Dermis microvascular lymphatic vessel endothelial cell (primary cell): ENCODE measurements at places on chromosomes 12 and 14. TPM values are rescaled to one million over a fixed set of nuclear protein-coding genes. Genes with fewer than 3 reads are reported as not detected.

The RAD9B gene
- 0.25 and 0.26 TPM in 2 replicates for total RNA-seq

The MGAT2 gene
- 58.2 and 59.5 TPM in 2 replicates for total RNA-seq

The PLCZ1 gene
- total RNA-seq: not detected in 2 replicates

The KRT85 gene
- not detected in 2 replicates for total RNA-seq

The SETD1B gene
- 1.3 and 3.3 TPM in 2 replicates for total RNA-seq

The OAS1 gene
- 29.0 and 33.4 TPM in 2 replicates for total RNA-seq

The PA2G4 gene
- 91.8 and 130 TPM in 2 replicates for total RNA-seq

The JPH4 gene
- under 0.01 and 0.13 TPM in 2 replicates for total RNA-seq

The SLC17A8 gene
- total RNA-seq: not detected in 2 replicates

The GALC gene
- total RNA-seq: 9.8 and 22.4 TPM in 2 replicates

The ARHGAP9 gene
- 0.13 TPM in 1 of 2 replicates, not detected in the other for total RNA-seq

The SLC41A2 gene
- total RNA-seq: 5.7 and 6.2 TPM in 2 replicates

The SLC10A1 gene
- not detected in 2 replicates for total RNA-seq

The DHRS2 gene
- 1.7 and 2.0 TPM in 2 replicates for total RNA-seq

The ZNF385A gene
- 0.26 and 0.89 TPM in 2 replicates for total RNA-seq

The SDR9C7 gene
- not detected in 2 replicates for total RNA-seq

The NKX2-1 gene
- total RNA-seq: not detected in 2 replicates

The IFNG gene
- total RNA-seq: not detected in 2 replicates

The ZNF891 gene
- 0.51 TPM in 2 replicates for total RNA-seq

The FAM186B gene
- 0.13 TPM in 2 replicates for total RNA-seq

The BEGAIN gene
- under 0.01 and 0.13 TPM in 2 replicates for total RNA-seq

The POP5 gene
- 20.7 and 25.2 TPM in 2 replicates for total RNA-seq

The REM2 gene
- total RNA-seq: under 0.01 TPM in 1 of 2 replicates, not detected in the other

The KRT82 gene
- not detected in 2 replicates for total RNA-seq

The TCL1A gene
- not detected in 2 replicates for total RNA-seq

The RNASE7 gene
- total RNA-seq: not detected in 2 replicates

The ATP2B1 gene
- 14.5 and 21.7 TPM in 2 replicates for total RNA-seq

The IL26 gene
- not detected in 2 replicates for total RNA-seq

The SAMD15 gene
- total RNA-seq: 0.38 and 1.0 TPM in 2 replicates

The OR4L1 gene
- not detected in 2 replicates for total RNA-seq

The KRT77 gene
- total RNA-seq: not detected in 2 replicates

The IFT43 gene
- total RNA-seq: 17.1 and 23.1 TPM in 2 replicates

The SLC11A2 gene
- 37.1 and 48.7 TPM in 2 replicates for total RNA-seq

The KRT2 gene
- not detected in 2 replicates for total RNA-seq

The GALNT6 gene
- 13.7 and 22.1 TPM in 2 replicates for total RNA-seq

The TAS2R30 gene
- 1.3 and 2.0 TPM in 2 replicates for total RNA-seq

The RNASE12 gene
- total RNA-seq: not detected in 2 replicates

The B3GNT4 gene
- under 0.01 TPM in 2 replicates for total RNA-seq

The ACVRL1 gene
- total RNA-seq: 313 and 416 TPM in 2 replicates

The SNRPF gene
- total RNA-seq: 13.3 and 24.5 TPM in 2 replicates

The WSCD2 gene
- total RNA-seq: not detected in 2 replicates

The GARIN6 gene
- not detected in 2 replicates for total RNA-seq

The CCDC184 gene
- total RNA-seq: under 0.01 TPM in 1 of 2 replicates, not detected in the other

The CCDC196 gene
- not detected in 2 replicates for total RNA-seq

The NPAS3 gene
- 0.13 TPM in 2 replicates for total RNA-seq

The CDH24 gene
- 1.5 and 1.9 TPM in 2 replicates for total RNA-seq

The DYNC1H1 gene
- 338 and 444 TPM in 2 replicates for total RNA-seq

The CPNE6 gene
- not detected in 2 replicates for total RNA-seq

The FOXG1 gene
- not detected in 2 replicates for total RNA-seq

The NRIP2 gene
- total RNA-seq: 0.13 TPM in 1 of 2 replicates, not detected in the other

The PUS1 gene
- total RNA-seq: 7.6 and 10.2 TPM in 2 replicates

The GPD1 gene
- under 0.01 TPM in 1 of 2 replicates, not detected in the other for total RNA-seq

The CIROP gene
- total RNA-seq: not detected in 2 replicates
